T-helper 17 cell (primary cell): ENCODE measurements at places on chromosomes 12 and 14.
A peak's percentile ranks its signal among the peaks of the same experiment; 100 is the strongest.

DNA sequence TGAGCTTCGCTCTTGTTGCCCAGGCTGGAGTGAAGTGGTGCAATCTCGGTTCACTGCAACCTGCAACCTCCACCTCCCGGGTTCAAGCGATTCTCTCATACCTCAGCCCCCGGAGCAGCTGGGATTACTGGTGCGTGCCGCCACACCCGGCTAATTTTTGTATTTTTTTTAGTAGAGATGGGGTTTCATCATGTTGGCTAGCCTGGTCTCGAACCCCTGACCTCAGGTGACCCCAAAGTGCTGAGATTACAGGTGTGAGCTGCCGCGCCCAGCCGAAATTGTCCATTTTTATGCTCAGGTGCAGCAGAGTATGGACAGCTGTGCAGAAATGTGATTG is 19.2 kb upstream of the CYP46A1 start:
- peaks cover 3% of the 10 kb centered on the region for H3K4me1 ChIP-seq
- no peak overlapping the region for H3K27ac ChIP-seq
- H3K36me3 ChIP-seq = peaks cover 3% of the 10 kb centered on the region
- no peak overlapping the region for H3K4me3 ChIP-seq
- no peak for DNase-seq
- H3K27me3 ChIP-seq = peaks cover 51% of the 10 kb centered on the region

GRCh38 chr14:58912287-58912686 is 274.5 kb downstream of the DACT1 start:
- no peak for DNase-seq
- peaks cover 9% of the 10 kb centered on the region for H3K27me3 ChIP-seq
- H3K27ac ChIP-seq = no peak overlapping the region
- no peak overlapping the region for H3K4me3 ChIP-seq

DNA sequence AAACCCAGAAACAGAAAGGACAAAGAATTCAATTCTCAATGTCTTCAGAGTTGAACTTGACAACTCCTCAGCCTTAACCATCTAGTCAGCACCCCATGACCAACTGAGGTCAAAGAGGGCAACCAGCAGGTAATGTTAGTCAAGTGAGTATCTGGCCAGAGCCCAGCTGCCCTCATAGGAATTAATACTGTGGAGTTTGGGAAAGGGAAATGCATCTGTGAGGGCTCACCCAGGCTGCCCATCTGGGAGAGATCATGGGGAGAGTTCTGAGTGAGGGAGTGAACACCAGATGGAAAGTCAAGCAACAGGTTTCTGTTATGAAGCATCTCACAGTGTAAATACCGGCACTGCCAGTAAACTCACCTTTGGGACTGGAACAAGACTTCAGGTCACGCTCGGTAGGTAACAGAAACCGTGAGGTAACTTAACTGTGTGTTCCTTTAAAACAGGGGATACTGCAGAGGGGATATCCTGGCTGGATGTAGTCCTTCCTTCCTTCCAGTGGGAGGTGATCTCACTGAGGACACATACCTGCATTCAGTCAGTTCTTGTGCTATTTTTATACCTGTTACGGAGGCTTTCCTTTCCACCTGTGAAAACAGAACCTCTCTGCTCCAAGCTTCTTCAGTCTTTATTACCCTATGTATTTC is 94.4 kb downstream of the DAD1 start:
- H3K27ac ChIP-seq = peak overlapping the region; percentile 100
- no peak for DNase-seq
- H3K27me3 ChIP-seq = no peaks in the 10 kb centered on the region
- peak overlapping the region; percentile 87 for H3K4me3 ChIP-seq
- H3K36me3 ChIP-seq = peaks cover 5% of the 10 kb centered on the region

- H3K36me3 ChIP-seq = no peaks in the 10 kb centered on the region
- H3K27me3 ChIP-seq = peaks cover 5% of the 10 kb centered on the region
- H3K4me1 ChIP-seq = peaks cover 26% of the 10 kb centered on the region
- H3K4me3 ChIP-seq = no peak overlapping the region
- no peak for DNase-seq
Measured at GRCh38 chr14:106187216-106187615, 660.8 kb downstream of the TMEM121 start.

DNA sequence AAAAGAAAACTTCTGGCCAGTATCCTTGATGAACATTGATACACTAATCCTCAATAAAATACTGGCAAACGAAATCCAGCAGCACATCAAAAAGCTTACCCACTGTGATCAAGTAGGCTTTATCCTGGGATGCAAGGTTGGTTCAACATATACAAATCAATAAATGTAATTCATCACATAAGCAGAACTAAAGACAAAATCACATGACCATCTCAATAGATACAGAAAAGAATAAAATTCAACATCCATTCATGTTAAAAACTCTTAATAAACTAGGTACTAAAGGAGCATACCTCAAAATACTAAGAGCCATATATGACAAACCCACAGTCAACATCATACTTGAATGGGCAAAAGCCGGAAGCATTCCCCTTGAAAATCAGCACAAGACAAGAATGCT is 71.8 kb upstream of the PTPRB start:
- H3K27me3 ChIP-seq = peaks cover 18% of the 10 kb centered on the region
- DNase-seq = no peak
- H3K4me3 ChIP-seq = no peak overlapping the region
- H3K4me1 ChIP-seq = no peaks in the 10 kb centered on the region

DNA sequence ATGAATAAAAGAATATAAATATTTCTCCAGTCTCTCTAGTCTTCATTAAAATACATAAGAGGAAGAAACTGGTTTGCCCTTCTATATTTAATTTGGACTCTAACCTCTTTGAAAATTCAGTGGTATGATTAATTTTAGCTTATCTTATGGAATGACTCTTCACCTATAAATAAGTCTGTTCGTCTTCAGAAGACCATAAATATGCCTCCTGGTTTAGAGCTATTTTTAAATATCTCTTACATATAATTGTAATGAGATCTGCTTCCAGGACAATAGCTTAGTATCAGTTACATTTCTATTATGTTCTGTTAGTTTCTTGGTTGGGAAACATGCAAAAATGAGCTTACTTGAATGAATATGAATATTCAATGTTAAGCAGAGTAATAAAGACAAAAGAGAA is 257.5 kb upstream of the HMGA2 start:
- no peaks in the 10 kb centered on the region for H3K36me3 ChIP-seq
- no peaks in the 10 kb centered on the region for H3K4me1 ChIP-seq
- H3K27me3 ChIP-seq = peaks cover 30% of the 10 kb centered on the region
- H3K27ac ChIP-seq = no peak overlapping the region
- no peak overlapping the region for H3K4me3 ChIP-seq

DNA sequence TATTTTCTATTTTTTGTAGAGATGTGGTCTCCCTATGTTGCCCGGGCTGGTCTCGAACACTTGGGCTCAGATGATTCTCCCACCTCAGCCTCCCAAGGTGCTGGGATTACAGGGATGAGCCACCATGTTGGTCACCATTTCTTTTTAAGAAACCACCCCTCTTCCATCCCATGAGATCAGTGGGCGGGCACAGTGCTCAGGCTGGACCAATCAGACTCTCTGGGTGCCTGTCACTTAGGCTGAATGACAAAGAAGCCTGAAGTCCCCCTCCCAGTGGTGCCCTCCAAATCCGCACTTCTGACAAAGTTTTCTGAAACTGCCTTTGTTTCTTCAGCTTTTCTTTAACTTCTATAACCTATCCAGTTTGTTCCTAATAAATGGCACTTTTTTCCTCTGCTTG is 48.2 kb downstream of the CALM1 start:
- no peak overlapping the region for H3K27ac ChIP-seq
- peaks cover 23% of the 10 kb centered on the region for H3K27me3 ChIP-seq
- peaks cover 2% of the 10 kb centered on the region for H3K4me1 ChIP-seq
- DNase-seq = no peak
- H3K4me3 ChIP-seq = no peak overlapping the region
- H3K36me3 ChIP-seq = no peaks in the 10 kb centered on the region

DNA sequence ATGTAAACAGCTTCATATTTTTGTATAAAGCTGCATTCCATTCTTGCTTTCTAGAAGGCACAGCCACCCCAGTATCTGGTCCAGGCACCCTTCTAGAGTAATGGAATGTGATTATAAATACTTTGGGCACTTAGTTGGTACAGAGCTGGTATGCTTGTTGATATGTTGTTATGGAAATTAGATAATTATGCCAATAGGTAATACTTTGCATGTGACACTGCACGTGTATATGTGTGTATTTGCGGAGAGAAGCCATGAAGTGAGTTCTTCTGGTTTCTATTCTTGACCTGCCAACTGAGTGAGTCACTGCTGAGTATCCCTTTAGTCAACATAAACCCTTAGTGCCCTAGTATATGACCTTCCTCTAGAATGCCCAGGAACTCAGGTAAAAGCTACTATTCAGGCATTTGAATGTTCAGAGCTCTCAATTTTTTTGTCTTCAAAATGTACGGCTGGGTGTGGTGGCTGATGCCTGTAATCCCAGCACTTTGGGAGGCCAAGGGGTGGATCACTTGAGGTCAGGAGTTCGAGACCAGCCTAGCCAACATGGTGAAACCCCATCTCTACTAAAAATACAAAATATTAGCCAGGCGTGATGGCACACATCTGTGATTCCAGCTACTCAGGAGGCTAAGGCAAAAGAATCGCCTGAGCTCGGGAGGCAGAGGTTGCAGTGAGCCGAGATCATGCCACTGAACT is 6.2 kb upstream of the TCP11L2 start:
- no peak overlapping the region for H3K27ac ChIP-seq
- H3K4me3 ChIP-seq = no peak overlapping the region
- H3K36me3 ChIP-seq = no peaks in the 10 kb centered on the region
- no peak for DNase-seq

GRCh38 chr14:79027138-79027537 is 857.0 kb downstream of the NRXN3 start:
- DNase-seq = no peak
- no peaks in the 10 kb centered on the region for H3K27me3 ChIP-seq
- no peaks in the 10 kb centered on the region for H3K36me3 ChIP-seq
- no peak overlapping the region for H3K4me3 ChIP-seq

- peaks cover 5% of the 10 kb centered on the region for H3K4me1 ChIP-seq
- H3K36me3 ChIP-seq = no peaks in the 10 kb centered on the region
- peaks cover 52% of the 10 kb centered on the region for H3K27me3 ChIP-seq
- no peak for DNase-seq
- H3K4me3 ChIP-seq = no peak overlapping the region
- H3K27ac ChIP-seq = no peak overlapping the region
Measured at GRCh38 chr14:76101391-76102379, 50.0 kb upstream of the GPATCH2L start.

DNA sequence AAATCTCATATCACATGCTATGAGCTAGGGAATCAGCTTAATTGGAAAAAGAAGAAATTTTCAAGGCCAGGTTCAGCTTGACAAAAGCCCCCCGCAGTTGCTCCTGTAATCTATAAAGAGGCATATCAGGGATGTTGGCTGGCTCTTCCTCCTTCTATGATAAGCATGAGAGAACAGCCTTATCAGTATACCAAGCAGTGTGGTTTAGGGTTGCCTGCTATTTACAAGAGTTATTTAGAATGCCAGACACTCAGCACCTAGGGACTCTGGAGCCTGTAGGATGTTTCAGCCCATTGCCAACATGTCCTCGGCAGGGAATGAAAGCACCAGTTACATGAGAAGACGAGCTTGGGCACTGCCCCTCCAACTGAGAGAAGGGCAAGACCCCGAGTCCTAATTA is 89.5 kb upstream of the TMPO start:
- no peak for DNase-seq
- no peaks in the 10 kb centered on the region for H3K36me3 ChIP-seq
- H3K27me3 ChIP-seq = peaks cover 7% of the 10 kb centered on the region
- H3K27ac ChIP-seq = no peak overlapping the region

GRCh38 chr12:105920161-105920684 is 218.5 kb downstream of the NUAK1 start:
- H3K4me3 ChIP-seq = no peak overlapping the region
- peaks cover 13% of the 10 kb centered on the region for H3K27me3 ChIP-seq
- no peak for DNase-seq

DNA sequence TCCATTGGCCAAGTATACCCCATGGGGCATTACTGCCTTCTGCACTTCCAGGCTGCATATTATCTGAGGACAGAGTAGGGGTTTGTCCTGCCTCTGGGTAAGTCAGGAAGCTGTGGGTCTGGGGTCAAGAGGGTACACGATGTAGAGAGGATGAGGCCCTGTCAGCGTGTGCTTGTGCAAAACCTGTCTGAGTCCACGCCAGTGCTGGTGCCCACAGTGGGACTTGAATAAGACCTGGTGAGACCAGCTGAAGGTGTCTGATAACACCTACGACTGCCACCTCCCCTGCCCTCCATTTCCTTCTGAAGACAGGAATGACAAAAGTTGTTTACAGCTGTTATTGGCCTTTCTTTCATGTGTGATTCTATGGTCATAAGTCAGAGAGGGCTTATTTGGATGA is 22.1 kb upstream of the NID2 start:
- peaks cover 4% of the 10 kb centered on the region for H3K36me3 ChIP-seq
- H3K4me3 ChIP-seq = no peak overlapping the region
- DNase-seq = no peak
- H3K27me3 ChIP-seq = peaks cover 23% of the 10 kb centered on the region

- peaks cover 5% of the 10 kb centered on the region for H3K36me3 ChIP-seq
- H3K4me1 ChIP-seq = peaks cover 78% of the 10 kb centered on the region
- DNase-seq = no peak
- peak overlapping the region; percentile 100 for H3K27ac ChIP-seq
- H3K27me3 ChIP-seq = no peaks in the 10 kb centered on the region
Measured at GRCh38 chr14:99214701-99215100, 57.3 kb downstream of the BCL11B start.

- H3K27me3 ChIP-seq = peaks cover 56% of the 10 kb centered on the region
- H3K36me3 ChIP-seq = no peaks in the 10 kb centered on the region
- H3K4me3 ChIP-seq = no peak overlapping the region
- no peaks in the 10 kb centered on the region for H3K4me1 ChIP-seq
Measured at GRCh38 chr12:105262461-105263184, 26.6 kb upstream of the APPL2 start.

DNA sequence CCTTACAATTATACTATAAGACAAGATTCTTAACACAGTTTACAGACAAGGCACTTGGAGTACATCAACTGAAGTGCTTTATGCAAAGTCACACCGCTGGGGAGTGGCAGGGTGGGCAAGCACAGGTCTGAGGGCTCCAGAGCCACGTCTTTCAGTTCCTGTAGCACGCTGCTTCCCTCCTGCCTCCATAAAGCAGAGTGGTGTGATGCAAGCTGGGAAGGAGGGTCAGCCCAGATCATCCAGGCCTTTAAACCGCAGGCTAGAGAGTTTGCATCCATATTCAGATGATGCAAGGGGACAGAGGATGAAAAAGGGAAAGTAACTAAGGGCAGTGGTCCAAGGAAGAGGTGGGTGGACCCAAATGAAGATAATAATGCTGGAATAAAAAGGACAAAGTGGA is 132.6 kb downstream of the ITPR2 start:
- no peak overlapping the region for H3K27ac ChIP-seq
- peaks cover 12% of the 10 kb centered on the region for H3K36me3 ChIP-seq
- H3K27me3 ChIP-seq = no peaks in the 10 kb centered on the region
- H3K4me1 ChIP-seq = peaks cover 4% of the 10 kb centered on the region
- DNase-seq = no peak
- H3K4me3 ChIP-seq = no peak overlapping the region
